ENCODE measurements at places on chromosomes 2 and 18. TPM values are rescaled to one million over a fixed set of nuclear protein-coding genes. Genes with fewer than 3 reads are reported as not detected.

Gene SCYGR6
- not detected for polyA plus RNA-seq

Gene TDRD15
- not detected for polyA plus RNA-seq

Gene ORMDL1
- polyA plus RNA-seq: 66.8 TPM

Gene CIAO1
- polyA plus RNA-seq: 78.8 TPM

Gene CYP26B1
- polyA plus RNA-seq: 0.02 TPM

Gene HNMT
- 6.4 TPM for polyA plus RNA-seq

Gene PPP1R1C
- 0.34 TPM for polyA plus RNA-seq

Gene EPHA4
- polyA plus RNA-seq: 36.9 TPM

Gene IKZF2
- polyA plus RNA-seq: 2.1 TPM
